CD4-positive, alpha-beta T cell treated with Interleukin-12 subunit alpha and Interleukin-12 subunit beta, for 1 hour (primary cell): ENCODE measurements at places on chromosomes 7 and 10.

DNA sequence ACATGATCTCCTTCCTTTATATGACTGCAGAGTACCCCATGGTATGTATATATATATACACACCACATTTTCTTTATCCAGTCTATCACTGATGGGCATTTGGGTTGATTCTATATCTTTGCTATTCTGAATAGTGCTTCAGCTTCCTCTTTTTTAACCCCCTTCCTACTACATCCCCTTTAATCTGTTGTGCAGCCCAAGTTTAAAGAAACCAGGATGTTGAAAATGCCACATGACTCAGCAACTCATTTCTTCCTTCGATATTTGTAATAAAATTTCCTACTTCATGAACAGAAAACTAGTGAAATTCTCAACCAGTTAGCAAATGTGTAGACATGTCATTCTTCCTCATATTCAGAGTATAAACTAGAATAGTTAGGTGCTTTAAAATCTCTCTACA, 1245.7 kb upstream of the SORCS1 start:
- no peak for DNase-seq

DNA sequence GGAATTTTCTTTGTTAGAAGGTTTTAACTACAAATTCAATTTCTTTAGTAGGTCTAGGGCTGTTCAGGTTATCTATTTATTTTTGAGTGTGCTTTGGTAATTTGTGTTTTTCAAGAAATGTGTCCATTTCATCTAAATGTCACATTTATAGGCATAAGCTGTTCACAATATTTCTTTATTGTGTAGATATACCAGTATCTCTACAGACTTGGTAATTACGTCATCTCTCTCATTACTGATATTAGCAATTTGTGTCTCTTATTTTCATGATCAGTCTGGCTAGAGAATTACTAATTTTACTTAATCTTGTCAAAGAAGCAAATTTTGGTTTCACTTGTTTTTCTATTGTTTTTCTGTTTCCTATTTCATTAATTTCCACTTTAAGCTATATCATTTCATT, 152.0 kb downstream of the RNLS start:
- no peak for DNase-seq

DNA sequence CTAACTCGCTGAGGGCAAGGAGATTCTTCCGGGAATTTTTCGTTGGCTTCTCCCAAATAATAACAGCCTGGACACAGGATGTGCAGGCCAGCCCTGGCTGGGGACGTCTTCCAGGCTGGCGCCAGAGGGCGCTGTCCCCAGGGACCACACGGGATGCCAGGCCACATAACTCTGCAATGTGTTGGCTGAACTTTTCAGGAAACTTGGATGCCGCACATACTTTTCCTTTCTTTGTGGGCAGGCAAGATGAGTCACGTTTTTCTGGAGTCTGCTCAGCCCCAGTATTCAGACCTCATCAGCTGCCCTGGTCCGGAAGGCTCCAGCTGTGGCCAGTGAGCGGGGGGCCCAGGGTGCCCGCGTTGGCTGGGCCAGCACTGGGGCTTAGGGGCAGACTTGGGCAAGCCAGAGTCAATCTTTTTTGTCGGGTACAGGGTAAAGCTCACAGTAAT, 122.7 kb downstream of the PRKAG2 start:
- DNase-seq, result peak; percentile 18

DNA sequence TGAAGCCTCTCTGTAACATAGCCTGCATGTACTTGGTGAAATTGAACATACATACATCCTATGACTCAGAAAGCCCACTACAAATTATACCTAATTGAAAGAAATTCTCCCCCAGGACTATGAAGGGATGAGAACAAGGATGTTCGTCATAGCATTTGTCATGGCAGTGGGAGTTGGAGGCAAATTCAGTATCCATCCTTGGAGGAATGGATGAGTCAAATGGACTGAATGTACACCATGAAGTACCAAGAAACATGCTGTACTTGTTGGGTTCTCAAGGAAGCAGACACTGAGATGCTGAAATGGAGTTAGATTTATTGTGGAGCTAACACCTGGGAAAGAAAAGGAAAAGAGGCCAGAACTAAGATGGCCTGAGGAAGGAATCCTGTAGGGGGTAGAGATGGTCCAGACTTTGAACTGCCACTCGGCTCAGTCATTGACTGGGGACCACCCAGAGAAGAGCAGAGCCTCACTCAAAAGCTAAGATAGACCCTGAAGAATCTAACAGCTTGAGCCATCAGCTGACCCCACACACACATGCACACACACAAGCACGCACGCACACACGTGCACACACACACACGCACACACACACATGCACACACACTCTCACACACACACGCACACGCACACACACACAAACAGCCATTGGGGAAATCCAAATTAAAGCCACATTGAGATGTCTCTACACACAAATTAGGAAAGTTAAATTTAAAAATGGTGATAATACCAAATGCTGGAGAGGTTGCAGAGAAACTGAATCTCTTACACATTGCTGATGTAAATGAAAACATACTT, 22.3 kb downstream of the AOC1 start:
- no peak for DNase-seq

DNA sequence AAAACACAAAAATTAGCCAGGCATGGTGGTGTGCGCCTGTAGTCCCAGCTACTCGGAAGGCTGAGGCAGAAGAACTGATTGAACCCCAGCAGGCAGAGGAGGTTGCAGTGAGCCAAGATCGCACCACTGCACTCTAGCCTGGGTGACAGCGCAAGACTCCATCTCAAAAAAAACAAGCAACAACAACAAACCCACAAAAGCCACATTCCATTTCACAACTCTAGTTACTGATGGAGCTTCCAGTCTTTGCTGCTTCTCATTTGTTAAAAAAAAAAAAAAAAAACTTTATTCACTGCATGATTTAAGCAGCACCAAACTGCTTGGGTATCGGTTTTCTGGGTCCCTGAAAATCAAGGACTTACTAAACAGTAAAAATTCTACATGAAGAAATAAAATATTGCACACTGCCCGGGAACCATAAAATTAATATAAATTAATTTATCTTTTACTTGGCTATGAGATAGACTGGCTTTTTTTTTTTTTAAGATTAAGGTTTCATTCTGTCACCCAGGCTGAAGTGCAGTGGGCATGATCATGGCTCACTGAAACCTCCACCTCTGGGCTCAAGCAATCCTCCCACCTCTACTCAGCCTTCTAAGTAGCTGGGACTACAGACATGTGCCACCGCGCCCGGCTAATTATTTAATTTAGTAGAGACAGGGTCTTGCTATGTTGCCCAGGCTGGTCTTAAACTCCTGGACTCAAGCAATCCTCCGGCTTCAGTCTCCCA, 42.0 kb downstream of the SRPK2 start:
- DNase-seq, result peak; percentile 49

DNA sequence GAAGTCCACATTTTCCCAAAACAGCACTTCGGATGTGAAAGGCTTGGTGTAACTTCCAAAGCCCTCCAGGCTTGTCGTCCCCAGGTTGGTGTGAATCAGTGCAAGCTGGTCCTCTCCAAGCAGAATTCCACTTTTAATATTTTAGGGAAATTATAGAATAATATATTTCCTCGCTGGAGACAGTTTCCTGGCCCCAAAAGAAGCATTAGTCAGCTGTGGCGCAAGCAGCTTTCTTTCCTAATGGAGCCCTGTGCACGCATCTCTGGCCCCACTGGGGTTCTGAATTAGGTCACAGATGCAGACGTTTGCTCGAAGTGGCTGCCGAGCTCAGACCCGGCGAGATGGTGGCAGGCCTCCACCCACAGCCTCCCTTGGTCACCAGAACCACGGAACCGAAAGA, 33.3 kb upstream of the MNX1 start:
- DNase-seq, result no peak

DNA sequence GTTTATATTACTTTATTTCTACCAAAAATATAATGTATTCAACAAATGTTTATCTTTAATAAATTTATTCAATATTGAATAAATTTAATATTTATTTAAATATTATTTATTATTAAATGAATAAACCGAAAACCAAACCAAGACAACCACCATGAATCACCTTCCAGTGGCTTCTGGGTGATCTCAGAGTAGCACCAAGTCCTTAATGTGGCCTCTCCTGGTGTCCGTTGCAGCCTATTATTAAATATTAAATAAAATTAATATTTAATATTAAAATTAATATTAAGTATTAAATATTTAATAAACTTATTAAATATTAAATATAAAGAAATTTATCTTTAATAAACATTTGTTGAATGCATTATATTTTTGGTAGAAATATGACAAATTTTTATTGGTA, 143.3 kb upstream of the PLPP4 start:
- no peak for DNase-seq

GRCh38 chr10:125779403-125780327, 4.0 kb upstream of the MMP21 start:
- DNase-seq, result no peak

DNA sequence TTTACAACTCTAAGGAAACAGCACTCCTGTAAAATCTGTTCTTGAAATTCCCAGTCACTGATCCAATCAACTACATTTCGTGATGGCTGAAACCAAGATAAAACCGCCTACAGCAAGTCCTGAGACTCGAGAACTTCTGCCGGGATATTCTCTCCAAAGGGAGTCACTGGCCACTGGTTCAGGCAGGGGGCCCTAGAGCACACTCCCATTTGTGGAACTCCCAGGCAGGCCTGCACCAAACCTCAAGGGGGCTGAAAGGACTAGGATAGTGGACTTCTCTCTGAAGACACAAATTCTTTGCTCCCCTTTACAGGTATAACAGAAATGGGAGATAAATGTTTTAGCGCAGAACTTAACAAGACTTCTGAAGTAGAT, 16.3 kb downstream of the CYTH3 start:
- no peak for DNase-seq

- no peak for DNase-seq
Observed at GRCh38 chr7:39602351-39602750, 21.0 kb upstream of the RALA start.

- no peak for DNase-seq
Observed at GRCh38 chr7:81929386-81929785, 159.5 kb upstream of the HGF start.

- no peak for DNase-seq
Observed at GRCh38 chr7:90846192-90846591, 250.1 kb downstream of the CDK14 start.

GRCh38 chr10:46323176-46323575, 36.4 kb downstream of the ANTXRL start:
- DNase-seq, result no peak

GRCh38 chr7:132576721-132577085, 433 bp upstream of the PLXNA4 start:
- no peak for DNase-seq

GRCh38 chr7:70833726-70834125, 298.2 kb upstream of the GALNT17 start:
- DNase-seq, result no peak

DNA sequence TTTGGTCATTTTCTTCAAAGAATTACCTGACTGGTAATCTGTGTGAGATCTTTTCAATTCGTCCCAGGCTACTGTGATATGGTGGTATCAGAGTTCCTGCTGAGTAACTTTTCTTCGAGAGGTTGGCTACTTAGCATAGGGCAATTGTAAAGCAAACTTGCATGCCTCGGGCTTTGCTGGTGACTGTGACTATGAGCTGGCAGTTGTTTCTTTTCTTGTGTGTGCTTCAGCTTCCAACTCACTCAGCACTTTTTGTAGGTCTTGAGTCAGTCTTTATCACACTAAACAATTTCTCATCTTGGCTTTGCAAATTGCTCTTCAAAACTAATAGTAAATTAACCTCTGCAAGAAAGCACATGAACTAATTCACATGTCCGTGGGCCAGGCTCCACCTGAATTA, 44.3 kb downstream of the PRR15 start:
- no peak for DNase-seq
